ENCODE measurements at places on chromosomes 12 and 14. TPM values are rescaled to one million over a fixed set of nuclear protein-coding genes. Genes with fewer than 3 reads are reported as not detected.

- peak; percentile 30 for DNase-seq
These were observed 84.1 kb upstream of the RESF1 start for GRCh38 chr12:31874961-31875608.

Gene LMO3
- total RNA-seq = not detected

Gene DIO2
- total RNA-seq = not detected

DNA sequence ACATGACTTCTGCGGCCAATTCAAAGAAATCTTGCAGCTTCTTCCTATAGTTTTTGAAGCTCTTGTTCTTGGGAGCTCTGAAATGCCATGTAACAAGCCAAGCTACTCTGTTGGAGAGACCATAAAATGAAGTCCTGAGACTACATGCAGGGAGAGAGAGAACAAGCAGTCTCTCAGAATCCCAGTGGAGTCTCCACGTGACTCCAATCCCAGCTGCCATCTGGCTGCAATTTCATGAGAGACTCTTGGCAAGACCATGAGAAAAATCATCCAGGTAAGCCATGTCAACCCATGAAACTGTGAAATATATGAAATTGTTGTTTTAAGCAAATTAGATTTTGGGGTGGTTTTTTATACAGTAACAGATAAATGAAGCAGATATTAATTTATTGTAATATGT lies 54.4 kb downstream of the KLRG1 start:
- no peak for DNase-seq

Gene FAIM2
- total RNA-seq = not detected

DNA sequence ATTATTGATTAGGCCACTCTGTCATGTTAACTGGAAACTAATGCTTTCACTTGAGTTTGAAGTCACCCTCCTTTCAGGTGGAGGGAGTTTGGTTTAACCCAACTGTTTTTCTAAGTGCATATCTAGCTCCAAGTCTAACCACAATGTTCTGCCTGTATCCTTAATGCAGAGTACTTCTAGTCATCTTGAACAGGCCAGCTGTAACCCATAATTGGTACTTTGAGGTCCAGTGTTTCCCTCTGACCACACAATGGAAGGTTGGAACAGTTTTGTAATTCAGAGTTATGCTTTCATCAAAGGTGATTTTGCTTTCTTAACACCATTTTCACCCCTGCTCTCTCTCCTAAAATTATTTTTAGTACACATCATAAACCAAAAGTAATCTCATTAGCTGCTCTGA lies 237.2 kb upstream of the DCN start:
- DNase-seq = no peak

Data from Caki2 (cell line).